Central memory CD4-positive, alpha-beta T cell (primary cell): ENCODE measurements at places on chromosomes 12 and 14.

DNA sequence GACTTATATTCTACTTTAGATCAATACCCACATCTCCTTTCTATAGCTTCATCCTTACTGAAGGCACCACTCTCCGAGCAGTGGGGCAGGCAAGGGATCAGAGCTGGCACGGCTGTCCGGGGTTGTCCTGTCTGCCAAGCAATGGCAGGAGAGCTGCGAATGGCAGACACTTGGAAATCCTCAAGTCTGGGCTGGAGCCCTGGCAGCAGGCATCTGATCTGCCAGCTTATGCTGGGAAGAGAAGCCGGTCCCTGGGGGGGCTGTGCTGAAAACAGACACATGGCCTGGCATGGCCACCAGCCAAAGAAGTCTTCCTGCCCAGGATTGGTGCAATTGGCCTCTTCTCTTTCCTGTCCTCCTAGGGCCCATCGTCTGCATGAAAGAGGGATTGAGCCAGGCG is 280.2 kb upstream of the PWP1 start:
- DNase-seq, result no peak

GRCh38 chr12:120800665-120801064 is 75.0 kb downstream of the ACADS start:
- no peak for DNase-seq

DNA sequence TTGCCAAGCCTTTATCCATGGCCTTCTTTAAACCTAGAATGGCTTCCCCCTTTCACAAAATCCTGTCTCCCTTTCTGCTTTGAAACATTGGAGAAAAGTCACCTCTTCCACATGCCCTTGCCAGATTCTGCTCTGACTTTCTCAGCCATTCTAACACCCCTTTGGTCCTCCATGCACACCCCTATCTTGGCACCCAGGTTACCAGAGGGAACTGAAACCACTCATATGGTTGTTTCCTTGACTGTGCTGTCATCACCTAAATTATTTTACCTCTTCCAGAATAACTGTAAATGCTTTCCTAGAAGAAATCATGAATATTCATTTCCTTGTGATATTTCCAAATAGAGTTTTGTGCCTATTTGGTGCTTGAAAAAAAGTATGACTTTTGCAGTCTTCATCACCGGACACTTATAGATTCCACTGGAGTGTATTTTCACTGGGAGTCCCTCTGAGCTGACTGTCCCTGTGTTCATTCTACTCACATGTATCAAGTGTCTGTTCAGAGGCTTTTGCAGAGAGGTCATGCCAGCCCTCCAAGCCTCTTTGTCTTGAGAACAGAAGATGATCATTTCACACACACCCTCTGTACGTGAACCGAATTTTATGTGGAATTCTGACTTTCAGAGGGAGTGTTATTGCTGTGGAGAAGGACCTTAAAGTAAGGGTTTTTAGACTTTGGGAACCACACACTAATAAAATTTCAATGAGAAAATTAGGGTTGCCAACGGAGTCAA is 74.1 kb downstream of the PLXNC1 start:
- DNase-seq, result no peak

DNA sequence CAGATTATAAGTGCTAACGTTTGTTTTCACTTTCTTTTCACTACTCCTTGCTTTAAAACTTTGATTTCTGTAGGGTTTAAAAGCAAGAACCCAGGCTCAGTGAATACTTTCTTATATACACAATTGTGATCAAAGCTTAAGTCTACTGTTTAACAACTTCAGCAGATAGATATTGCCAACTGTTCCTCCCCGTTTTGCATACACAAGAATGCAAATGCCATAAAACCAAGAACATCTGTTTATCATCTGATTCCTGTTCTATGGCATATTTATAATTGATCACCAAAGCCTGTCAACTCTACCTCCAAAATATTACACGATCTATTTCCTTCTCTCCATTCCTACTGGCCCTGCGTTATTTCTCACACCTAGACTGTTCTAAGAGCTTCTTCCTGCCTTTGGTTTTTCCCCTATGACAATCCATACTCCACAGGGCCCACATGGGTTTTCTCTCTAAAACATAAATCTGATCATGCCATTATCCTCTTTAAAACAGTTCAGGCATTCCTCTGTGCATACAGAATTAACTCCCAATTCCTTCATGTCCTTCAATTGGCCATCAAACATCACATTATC is 15.9 kb downstream of the MED13L start:
- DNase-seq, result no peak

GRCh38 chr14:29925101-29925722 is 2.4 kb downstream of the PRKD1 start:
- DNase-seq, result no peak

- no peak for DNase-seq
Measured at GRCh38 chr12:113462998-113463745, 8.5 kb downstream of the LHX5 start.

DNA sequence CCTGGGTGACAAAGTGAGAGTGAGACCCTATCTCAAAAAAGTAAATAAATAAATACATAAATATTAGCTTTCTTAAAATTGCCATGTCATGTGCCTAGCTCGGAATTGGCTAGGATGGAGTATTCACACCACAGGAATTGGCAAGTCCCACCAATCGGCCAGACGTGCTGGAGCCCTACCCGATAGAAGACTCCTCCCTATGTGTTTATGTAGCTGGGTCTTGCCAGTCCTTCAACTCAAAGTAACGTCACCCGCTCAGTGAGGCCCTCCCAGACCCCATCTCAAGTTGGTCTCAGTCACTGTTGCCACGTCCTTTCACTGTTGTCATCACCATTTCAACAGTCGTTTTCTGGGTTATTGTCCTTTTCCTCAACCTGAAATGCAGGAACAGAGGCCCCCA is 20.2 kb downstream of the VRTN start:
- DNase-seq, result no peak

- DNase-seq, result peak; percentile 72
Measured at GRCh38 chr14:105485739-105486162, 935 bp upstream of the CRIP1 start.

DNA sequence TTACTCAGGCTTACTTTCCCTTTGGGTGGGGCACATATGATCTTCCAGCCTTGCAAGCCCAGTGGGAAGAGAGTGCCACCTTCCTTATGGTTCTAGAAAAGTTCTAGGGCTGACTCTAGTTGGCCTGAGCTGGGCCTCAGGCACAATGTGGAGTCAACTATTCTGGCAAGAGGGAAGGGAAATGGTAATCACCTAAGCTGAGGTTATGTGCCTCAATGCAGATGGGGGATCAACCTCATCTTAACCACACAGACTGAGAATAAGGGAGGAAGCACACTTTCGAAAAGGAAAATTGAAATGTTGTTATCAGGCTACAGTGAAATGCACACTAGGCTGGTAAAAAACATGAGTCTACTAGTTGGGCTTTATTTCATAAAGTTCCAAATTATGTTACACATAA is 77.5 kb upstream of the RMST start:
- no peak for DNase-seq

DNA sequence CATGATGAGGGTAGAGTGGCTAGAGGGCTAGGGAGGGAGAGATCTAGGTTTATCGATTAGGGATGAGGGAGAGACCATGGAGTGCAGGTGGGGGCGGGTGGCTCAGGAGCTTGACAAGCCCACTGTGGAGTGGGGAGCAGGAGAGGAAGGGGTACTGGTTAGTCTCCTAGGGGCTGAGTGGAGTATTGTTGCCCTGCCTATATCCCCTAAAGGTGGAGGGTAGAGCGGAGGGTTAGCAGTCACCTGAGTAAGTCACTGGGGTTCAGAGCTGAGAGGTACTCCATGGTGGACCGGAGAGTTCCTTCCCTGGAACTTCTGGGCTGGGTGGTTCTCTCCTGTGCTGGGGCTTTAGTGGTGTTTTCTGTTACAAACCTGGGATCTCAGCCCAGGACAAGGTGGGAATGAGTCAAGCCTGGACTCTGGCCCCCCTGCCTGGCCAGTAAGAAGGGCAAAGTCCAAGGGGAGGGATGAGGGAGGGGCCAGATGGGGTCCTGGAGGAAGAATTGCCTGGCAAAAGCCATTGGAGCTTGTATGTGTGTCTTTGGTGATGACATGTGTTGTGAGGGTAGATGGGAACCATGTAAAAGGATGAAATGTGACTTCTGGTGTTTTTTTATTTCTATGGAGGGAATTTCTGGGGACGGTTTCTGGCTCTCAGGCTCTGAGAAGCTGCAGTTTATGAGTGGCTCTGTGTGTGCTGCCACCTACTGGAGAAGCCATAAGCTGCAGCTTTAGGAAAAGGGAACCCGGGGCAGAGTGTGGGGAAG is at the start of gene CIDEB:
CIDEB (minus strand) TSS at position 403 of the 767 bp plus-strand sequence; CDS start at position 284, 119 bp downstream.
- peak; percentile 48 for DNase-seq

DNA sequence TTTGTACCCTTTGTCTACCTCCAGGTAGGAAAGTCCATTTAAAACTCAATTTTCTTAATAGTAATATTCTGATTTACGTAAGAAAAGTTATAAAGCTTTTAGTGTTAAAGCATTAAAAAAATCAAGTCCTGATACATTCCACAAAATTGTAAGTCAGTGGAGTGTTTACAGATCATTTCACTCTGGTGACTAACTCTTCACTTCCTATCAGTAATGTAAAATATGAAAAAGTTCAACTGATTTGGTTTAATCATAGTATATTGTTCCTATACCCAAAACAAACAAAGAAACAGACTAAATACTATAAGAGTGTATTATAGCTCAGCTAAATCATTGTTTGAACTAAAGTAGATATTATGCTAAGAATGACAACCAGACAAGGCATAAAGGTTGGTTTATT is 85.9 kb downstream of the VEZT start:
- no peak for DNase-seq

DNA sequence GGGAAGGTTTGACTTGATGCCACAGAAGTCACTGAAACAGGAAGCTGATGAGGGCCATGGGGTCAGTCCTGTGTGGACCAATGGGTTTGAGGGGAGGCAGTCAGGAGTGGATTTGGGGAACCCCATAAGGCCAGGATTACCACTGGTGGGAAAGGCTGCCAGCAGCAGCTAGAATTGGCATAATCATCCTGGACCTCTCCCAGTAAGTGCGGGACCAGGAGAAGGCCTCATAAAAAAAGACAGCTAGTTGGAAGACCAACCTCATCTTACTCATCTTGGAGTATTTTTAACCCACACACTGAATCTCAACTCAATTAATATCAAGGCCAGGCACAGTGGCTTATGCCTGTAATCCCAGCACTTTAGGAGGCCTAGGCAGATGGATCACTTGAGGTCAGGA is 22.7 kb downstream of the TBX3 start:
- DNase-seq, result no peak

DNA sequence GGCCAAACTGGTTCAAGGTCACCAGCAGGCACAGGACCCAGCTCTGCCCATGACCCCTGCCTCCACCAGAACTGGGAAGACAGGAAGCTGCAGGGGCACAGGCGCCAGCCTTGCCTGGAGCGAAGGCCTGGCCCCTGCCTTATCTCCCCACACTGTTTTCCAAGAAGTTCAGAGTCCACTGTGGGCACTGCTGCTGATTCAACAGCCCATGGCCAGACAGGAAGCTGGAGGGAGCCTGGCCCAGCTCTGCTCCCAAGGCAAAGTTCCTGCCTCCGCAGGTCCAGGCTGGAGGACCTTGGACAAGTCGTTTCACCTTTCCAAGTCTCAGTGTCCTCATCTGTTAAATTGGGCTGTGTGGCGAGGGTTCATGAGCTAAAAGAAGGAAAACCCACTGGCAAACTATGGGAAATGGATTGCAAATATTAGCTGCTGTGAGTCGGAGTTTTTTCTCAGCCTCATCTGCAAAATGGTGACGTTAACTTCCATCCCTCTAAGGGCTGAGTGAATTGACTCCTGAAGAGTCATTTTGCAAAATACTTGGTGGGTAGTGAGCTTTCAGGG is 1.2 kb downstream of the PHETA1 start:
- no peak for DNase-seq

DNA sequence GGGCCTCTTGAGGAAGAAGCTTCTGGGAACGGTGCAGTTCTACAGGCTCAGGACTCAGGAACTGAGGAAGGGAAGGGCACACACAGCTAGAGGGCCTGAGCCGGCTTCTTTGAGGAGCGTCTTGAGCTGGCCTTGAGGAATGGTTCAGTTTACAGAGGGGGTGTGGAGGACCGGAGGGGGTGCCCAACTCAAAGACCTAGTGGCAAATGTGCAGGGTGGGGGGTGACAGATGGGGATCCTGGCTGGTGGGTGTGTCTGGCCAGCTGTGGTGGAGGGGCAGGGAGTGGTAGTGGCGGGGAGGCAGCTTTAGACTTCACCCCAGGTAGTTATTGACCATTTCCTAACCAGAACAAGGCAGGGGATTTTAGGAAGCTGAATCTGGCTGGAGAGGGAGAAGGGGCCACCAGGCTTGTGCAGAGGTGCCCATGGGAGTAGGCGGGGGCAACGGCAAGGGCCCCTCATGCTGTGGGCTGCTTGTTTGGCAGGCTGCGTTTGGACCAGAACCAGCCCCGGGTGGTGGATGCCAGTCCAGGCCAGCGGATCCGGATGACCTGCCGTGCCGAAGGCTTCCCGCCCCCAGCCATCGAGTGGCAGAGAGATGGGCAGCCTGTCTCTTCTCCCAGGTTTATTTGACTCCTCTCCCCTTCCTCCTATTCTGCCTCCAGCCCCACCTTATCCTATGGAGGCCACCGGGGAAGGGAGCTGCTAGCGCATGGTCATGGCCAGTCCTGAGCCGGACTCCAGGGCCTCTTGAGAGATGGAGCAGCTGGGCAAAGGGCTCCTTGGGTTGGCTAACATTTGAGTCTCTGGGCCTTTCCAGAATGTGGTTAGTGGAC is 27.8 kb downstream of the PAPLN start:
- DNase-seq, result no peak

- no peak for DNase-seq
Measured at GRCh38 chr14:28083389-28083788, 683.2 kb upstream of the FOXG1 start.

GRCh38 chr12:89340861-89341260 is 11.4 kb downstream of the DUSP6 start:
- DNase-seq, result no peak

DNA sequence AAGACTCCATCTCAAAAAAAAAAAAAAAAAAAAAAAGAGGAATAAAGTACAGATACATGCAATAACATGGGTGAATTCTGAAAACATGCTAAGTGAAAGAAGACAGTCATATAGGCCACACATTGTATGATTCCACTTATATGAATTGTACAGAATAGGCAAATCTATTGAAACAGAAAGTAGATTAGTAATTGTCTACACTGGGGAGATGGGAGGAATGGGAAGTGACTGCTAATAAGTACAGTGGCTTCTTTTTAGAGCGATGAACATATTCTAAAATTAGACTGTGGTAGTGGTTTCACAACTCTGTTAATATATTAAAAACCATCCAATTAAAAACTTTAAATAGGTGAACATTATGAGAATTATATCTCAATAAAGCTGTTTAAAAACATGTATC is 74.4 kb downstream of the ANKS1B start:
- DNase-seq, result no peak

DNA sequence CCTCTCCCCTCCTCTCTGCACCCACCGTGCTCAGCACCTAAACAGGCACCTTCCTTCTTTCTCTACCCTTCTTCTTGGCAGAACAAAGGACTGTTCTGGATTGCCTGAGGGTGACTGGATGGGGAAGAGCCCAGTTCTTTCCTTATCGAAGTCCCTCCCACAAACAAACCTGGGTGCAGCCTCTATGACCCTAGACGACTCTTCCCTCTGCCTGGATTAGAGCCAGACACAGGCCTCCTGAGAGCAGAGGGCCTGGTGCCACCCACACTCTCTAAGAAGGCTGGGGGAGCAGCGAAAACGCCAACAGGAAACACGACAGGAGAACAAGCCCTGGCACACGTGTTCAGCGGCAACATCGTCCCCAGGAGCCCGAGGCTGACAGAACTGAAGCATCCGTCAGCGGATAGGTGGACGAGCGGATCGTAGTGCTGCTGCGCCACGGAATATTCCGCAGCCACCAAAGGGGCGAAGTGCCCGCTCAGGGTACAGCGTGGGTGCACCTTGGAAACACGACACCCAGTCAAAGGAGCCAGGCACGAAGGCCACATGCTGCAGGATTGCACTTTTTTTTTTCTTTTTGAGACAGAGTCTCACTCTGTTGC is 38.0 kb downstream of the RIMBP2 start:
- no peak for DNase-seq

GRCh38 chr12:25557830-25558436 is 4.8 kb upstream of the LMNTD1 start:
- DNase-seq, result no peak
